NCI-H748 treated with DMSO at 0.1 percent for 48 hours (cell line): ENCODE measurements at places on chromosomes 3 and 15.

DNA sequence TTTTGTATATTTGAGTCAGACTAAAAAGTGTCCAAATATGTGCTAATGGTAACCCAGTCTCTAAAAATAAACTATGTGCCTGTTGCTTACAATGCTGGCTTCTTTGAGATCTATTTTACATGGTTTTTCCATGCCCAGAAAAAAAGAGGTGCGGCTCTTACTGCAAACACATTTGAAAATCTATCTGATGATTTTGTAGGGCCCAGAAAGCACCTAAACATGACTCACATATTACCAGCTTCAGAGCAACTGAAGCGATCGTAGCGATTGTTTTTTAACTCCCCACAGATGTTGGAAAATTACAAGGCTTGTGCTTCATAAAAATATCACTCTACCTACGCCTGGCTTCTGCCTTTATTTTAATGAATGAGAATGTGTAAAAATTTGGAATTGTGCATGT, 53.5 kb downstream of the SUCNR1 start:
- no peak for DNase-seq

DNA sequence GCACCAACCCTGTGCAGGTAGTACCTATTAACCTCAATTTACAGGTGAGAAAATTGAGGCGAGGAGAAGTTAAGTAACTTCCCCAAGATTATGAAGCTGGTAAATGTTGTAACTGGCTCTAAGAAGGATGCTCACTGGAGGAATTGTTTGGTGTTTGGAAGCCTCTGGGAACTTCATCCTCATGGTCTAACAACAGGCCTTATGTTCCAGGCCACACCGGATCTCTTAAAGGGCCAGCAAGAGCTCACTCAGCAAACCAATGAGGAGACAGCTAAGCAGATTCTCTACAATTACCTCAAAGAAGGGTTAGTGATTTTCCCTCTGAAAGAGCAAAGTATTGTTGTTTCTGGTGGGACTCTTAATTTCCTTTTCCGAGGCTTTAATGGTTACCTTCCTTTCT, 63.9 kb downstream of the CGNL1 start:
- no peak for DNase-seq

- DNase-seq: no peak
These were observed 6.0 kb upstream of the PODXL2 start for GRCh38 chr3:127622772-127623576.

- no peak for DNase-seq
These were observed 5.5 kb downstream of the ADGRG7 start for GRCh38 chr3:100614941-100615340.

GRCh38 chr3:117955196-117955595, 1079.5 kb downstream of the IGSF11 start:
- DNase-seq: peak; percentile 76

DNA sequence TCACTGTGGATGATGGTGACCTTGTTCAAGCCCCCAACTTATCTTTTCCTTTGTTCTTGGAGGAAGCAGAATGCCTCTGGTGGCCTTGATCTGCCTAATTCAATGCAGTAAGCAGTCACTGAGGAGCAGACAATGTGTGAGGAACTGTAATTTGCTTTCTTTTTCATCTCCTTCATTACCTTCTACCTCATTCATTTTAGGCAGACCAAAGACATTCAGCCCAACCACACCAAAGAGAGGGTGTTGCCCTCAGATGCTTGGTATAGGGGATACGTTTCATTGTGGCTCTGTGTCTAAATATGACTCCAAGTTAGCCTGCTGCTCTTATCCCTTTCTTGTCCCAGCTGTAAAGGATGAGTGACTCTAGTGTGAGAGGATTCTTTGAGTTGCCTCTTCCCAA, 15.3 kb downstream of the EXOSC7 start:
- DNase-seq: no peak

GRCh38 chr3:21621181-21621651, 129.8 kb downstream of the ZNF385D start:
- DNase-seq: no peak
